Cardiac fibroblast (primary cell): ENCODE measurements at places on chromosomes 13 and 19.
A peak's percentile ranks its signal among the peaks of the same experiment; 100 is the strongest.

DNA sequence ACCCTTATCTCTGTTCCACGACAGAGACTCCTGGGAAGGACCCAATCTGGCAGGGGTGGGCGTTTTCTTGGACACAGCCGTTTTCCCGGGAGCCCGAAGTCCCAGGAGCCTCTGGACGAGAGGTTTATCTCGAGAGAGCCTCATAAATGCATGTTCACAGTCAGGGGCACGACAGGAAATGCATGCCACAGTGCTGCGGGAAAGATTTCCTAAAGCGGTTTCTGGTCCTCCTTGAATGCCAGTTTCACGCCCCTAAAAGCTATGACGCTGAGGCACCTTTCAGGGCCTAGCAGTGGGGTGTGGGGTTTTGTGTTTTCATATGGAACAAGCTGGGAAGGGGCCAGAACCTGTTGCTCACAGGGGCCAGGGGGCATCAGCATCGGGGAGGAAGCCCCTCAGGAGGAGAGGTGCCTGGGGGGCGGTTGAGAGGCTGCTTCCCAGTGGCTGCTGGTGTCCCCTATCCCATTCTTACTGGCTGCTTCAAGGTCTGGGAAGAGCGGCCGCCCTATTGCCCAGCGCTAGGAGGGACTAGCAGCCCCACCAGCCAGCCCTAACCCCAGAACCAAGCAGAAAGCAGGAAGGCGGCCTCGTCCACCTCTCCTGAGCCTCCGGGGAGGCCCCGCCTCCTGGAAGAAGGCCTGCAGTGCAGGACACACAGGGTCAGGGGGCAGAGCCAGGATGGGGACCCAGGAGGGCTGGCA is 157.0 kb downstream of the KDM4B start:
- peak; percentile 61 for DNase-seq

GRCh38 chr13:103931885-103932284 is 865.7 kb upstream of the SLC10A2 start:
- DNase-seq: no peak

GRCh38 chr13:31442571-31442970 is 242.8 kb downstream of the B3GLCT start:
- DNase-seq: no peak

DNA sequence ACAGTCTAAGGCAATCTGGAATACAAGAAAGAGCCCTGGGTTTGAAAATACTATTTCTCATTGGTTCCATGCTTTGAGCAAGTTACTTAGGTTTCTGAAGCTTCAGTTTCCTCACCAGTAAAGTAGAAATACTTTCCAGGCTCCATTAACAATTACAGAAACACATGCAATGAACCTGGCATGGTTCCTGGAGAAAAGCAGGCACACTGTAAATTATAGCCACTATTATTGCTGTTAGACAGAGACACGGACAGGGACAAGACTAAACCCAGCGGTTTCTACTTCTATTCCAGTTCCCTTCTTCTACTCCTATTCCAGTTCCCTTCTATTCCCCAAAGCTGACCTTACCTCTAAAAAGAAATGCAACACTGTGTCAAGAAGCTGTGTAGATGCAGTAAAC is 41.2 kb downstream of the MIPEP start:
- DNase-seq: no peak

DNA sequence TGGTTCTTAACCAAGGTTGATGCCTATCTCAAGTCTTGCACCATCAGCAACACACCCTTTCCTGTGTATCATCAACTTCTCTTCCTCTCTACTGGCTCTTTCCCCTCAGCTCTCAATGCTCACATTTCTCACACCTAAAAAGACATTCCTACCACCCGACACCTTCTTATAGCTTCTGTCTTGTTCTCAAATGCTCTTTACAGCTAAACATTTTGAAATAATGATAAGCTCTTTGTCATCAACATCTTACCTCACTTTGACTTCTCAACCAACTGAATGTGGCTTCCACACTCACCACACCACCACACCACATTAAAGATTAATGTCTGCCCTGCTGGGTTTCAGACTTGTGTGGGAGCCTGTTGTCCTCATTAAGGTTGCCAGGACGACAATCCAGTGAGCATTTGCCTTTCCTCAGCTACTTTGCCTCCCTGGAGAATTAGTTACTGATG is 67.8 kb downstream of the RXFP2 start:
- DNase-seq: peak; percentile 42

GRCh38 chr13:61410669-61411297 is 4.9 kb downstream of the PCDH20 start:
- peak; percentile 34 for DNase-seq

DNA sequence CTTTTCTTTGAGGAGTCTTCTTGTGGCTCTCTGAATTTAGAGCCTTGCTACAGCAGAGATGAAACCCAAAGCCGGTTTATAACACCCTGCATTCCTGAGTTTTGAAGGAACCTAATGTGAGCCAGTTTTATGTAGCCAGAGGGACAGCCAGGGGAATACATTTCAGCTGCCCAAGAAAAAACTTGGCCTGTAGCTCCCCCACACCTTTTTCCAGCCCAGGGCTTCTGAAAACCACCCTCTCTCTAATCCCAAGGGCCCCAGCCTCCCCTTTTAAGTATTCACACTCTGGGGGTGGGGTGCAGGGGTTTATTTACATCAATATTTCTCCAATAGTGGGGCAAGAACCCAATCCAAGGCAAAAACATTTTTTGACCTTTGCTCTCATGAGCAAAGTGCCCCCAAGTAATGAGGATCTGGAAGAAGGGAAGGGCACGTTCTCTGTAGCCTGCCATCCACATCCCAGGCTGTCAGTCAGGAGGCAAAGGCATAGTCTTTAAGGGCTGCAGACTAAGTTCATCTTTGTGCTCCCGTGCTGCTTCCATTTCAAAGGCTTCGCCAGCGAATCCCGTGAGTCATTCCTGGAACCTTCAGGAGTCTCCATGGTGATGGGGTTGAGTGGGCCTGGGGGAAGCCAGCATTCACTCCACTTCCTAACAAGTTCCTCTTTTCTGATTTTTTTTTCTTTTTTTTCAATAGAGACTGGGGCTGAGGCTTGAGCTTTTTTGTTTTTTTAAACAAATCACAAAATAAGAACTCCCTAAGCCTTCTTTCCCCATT is 33.2 kb upstream of the MEDAG start:
- DNase-seq: peak; percentile 83

GRCh38 chr13:60838581-60838980 is 441.6 kb downstream of the TDRD3 start:
- DNase-seq: no peak

DNA sequence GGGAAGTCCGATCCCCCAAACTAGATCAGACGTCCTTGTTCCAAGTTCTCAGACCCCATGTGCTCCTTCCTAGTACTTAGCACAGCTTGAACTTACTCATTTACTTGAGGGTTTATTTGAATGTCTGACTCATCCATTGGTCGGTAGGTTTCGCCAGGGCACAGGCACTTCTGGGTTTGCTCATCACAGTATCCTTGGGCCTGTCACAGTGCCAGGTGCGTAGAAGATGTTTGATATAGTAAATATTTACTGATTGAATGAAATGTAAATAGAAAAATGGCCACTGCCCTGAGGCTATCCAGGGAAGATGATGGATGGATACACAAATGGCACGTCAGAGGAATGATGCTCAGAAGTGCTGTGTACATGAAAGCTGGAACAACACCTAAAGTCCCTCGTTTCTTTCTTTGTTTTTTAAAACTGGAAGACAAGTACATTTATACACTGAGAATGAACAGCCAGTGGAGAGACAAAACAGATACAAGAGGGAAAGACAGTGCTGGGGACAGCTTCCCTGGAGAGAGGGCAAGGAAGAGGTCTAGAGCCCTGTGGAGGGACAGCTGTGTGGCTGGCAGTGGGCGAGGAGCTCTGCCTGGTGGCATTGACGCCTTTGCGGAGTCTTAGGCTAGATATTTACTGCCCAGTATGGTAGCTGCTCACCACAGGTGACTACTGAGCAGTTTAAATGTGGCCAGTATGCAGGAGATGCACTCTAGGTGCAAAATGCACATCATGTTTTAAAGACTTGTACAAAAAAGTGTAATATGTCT is 31.2 kb upstream of the KL start:
- no peak for DNase-seq

DNA sequence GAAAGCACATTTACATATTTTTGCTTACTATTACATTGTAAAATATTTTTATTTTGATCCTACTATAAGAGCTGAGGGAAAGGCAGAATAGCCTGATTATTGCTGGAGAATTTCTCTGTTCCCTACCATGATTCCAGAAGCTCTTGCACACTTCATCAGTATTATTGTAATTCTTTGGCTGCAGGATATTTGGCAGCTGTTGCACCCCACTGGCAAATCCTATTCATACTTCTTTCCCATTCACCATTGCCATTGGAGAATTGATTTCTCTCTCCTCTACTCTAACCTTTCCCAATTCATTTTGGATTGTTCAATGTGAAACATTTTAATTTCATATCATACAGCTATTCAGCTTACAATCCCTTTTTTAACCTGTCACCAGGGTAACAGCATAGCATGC is 238.0 kb downstream of the GGACT start:
- no peak for DNase-seq

DNA sequence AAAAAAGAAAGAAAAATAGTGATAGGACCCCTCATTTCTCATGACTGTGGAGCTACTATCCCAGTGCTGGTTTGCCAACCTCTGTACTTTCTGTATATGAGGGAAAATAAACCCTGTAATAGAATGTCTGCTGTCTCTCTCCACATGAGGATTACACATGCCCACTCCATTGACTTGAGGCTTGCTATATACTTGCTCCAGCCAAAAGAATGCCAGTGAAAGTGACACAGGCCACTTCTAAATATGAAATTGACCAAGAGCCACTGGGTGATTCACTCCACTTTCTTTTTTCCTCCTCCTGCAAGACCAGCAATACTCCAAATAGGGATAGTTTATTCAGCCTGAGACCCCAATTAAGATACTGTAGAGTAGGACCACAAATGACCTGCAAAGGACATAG is 6.2 kb downstream of the THAP8 start:
- DNase-seq: no peak

DNA sequence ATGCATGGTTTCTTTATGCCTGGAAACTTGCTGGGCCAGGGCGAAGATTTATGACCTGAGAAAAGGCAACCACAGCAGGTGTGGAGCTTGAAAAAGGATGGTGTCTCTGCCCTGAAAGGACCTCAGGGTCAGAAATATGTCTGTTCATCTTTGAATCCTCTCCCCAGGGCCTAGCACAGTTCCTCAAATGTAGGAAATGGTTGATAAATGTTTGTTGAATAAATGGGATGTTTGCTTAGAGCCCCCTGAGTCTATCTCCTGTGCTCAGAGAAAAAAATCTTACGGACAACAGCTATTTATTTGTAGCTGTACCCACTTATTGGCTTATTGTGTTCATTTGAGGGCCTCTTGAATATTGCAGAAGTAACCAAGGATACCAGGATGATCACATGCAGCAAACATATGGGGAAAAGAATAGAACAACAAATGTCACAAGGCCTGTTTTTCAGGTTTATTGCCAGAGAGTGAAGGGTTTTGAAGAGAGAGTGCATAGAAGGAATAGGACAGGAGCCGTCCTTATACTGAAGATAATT is 114.5 kb downstream of the KLF5 start:
- no peak for DNase-seq

DNA sequence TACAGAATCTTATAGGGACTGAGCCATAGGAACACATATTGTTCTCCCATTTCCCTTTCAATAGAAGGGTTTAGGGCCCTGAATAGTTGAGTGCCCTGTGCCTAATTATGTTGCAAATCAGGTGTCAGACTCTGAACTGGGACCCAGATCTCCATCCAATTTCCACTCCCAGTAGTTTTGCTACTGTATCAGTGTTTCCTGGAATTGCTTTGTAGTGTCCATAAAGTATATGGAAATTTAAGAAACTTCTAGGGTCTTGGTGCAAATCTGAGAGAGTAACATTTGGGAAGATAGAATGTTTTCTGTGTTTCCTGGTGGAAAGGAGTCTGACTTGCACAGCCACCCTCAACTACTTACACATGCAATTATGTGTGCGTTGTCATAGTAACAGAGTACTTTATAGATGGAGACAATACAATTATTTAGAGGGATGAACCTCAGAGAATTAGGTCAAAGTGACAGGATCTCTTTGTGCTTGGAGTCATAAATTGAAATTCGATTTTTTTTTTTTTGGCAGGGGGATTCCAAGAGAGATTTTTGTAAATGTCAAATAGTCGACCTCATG is 646 bp upstream of the SLC10A2 start:
- DNase-seq: no peak

DNA sequence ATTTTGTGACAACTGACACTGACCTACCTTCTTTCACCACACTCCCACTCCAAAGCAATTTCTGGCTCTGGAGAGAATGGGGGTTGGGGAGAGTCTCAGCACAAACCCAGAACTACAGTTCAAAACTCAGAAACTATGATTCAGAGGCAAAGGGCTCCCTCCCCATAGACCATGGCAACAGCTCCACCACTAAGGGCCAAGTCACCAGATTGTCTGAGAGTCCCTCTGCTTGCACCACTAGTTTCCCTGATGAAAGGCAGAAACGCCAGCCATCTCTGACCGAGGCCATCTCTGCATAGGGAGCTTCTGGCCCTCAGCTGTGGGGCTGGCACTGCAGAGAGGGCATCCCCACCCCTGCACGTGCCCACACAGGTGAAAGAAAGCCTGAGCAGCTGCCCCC is 112.4 kb upstream of the VSTM2B start:
- no peak for DNase-seq

- DNase-seq: peak; percentile 79
These were observed 7.8 kb upstream of the LYPD5 start for GRCh38 chr19:43809762-43810696.

GRCh38 chr19:27694361-27695055 is 1518.4 kb downstream of the UQCRFS1 start:
- no peak for DNase-seq

GRCh38 chr19:18452386-18452785 is 14.5 kb upstream of the ISYNA1 start:
- DNase-seq: no peak

GRCh38 chr13:107370015-107370785 is 802.3 kb upstream of the ARGLU1 start:
- peak; percentile 12 for DNase-seq

DNA sequence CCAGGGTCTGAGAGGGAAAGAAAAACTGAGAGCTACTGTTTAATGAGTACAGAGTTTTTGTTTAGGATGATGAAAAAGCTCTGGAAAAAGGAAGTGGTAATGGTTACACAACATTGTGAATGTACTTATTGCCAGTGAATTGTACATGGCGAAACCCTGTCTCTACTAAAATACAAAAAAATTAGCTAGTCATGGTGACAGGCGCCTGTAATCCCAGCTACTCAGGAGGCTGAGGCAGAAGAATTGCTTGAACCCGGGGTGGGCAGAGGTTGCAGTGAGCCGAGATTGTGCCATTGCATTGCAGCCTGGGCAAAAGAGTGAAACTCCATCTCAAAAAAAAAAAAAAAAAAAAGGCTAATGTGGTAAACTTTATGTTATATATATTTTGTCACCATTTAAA is 96.3 kb downstream of the VWA8 start:
- DNase-seq: peak; percentile 69

DNA sequence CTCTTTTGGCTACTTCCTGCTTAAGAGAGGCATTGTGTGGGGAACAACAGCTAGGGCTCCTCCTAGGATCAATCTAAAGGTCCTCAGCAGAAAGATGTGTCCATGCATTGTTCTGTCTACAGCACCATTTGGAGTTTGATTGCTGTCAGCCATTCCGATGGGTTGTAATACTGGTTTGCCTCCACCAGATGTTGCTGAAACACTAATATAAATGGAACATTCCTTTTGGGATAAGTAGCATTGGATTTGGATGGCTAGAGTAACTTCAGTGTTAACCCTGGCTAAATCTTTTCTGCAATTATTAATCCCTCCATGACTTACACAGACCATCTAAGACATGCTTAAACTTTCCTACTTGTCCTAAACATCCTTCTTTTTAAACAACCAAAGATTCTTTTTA is 104.2 kb downstream of the TDRD3 start:
- peak; percentile 16 for DNase-seq
